ENCODE measurements at places on chromosomes 11 and 22.

- peak; percentile 46 for DNase-seq
Observed at GRCh38 chr11:34037016-34037415, 14.5 kb upstream of the CAPRIN1 start.

DNA sequence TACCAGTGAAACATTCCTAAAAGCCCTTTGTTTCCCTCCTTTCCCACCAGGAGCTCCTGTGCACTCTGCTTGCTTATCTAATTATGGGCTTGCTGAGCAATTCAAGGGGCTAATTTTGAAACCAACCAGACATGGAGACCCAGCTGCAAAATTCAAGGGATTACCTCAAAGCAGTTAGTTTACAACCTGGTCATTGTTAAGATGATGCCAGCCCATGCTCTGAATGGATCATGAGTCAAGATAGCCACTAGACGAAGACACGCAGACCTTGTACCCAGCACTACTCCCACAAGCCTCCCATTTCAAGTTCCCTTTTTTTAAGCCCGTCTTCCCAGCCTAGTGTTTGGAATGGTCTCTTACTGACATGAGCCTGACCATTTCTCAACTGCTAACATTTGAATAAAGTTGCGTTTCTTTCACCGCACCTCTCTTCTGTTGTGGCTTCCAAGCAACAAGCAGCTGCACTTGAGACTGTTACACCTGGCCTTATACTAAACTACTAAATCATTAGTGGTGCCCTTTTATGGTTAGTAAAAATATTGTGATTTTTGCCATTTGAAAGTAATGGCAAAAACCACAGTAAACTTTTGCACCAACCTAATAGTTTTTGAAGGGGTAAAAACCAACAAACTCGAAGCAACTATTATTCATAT, 315.3 kb upstream of the LUZP2 start:
- no peak for DNase-seq

DNA sequence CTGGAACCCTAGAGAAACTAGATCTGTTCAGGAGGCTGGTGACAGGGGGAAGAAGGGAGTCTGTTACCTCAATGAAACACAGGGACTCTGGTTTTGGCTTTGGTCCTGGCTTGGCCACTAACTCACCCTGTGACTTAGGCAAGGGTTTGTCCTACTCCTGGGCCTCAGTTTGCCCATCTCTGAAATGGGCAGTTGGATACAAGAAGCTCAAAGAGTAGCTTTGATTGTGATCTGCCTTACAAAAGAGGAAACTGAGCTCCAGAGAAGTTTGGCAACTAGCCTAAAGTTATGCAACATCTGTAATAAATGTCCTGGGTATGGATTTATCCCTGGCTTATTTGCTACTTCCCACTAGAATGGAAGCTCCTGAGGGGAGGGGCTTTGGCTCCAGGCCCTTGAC, 24.0 kb upstream of the LMO1 start:
- no peak for DNase-seq

DNA sequence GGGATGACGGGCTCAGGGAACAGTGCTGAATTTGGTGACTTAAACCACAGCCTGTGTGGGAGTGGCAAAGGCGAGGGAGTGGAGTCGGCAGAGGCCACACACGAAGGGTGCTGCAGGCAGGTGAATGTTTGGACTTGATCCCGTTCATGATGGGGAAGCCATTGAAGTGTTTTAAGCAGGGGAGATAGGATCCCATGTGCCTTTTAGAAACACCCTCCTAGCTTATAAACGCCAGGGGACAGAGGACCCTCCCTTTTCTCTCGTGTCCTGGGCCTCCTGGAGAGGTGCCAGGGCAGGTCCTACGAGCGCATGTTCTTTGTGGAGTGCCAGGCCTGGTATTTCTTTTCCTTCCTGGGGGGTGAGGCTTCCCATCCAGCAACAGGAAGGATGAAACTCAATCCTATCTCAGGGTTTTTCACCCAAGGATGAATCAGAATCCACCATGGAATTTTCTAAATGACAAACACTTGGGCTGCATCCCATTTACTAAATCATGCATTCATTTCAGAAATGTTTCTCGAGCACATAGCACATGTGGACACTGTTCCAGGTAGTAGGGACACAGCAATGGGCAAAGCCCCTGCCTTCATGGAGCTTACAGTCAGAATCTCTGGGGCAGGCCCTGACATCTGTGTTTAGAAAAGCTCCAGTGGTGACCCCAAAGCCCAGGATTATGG, 59.6 kb downstream of the CHRDL2 start:
- DNase-seq: no peak

GRCh38 chr11:102313238-102313940, 3.9 kb upstream of the BIRC3 start:
- DNase-seq: no peak

DNA sequence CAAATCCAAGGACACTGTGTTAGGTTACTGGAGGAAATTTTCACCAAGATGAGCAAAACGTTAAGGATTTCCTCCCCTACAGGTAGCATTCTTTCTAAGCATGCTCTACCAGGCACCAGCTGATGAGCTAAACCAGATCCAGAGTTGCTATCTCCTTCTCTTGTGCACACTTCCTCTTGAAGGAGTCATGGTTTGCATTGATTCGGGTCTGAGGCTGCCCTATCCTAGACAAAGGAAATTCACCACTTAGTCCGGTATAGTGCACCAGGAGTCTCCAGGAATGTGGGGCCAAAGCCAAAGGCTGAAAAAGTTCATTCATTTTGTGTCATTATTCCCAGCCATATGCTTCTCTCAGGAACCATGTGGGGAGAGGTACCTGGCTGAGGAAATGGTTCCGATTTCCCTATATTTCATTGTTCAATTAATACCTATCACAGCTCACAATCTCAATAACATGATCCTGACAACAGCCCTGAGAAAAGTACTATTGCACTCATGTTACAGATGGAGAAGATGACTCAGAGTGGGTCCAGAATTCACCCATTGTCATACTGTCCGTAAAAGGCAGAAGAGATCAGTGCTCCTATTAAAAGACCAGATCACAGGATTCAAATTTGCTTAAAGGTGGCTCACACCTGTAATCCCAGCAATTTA, 39.1 kb downstream of the SLC35F2 start:
- DNase-seq: no peak

DNA sequence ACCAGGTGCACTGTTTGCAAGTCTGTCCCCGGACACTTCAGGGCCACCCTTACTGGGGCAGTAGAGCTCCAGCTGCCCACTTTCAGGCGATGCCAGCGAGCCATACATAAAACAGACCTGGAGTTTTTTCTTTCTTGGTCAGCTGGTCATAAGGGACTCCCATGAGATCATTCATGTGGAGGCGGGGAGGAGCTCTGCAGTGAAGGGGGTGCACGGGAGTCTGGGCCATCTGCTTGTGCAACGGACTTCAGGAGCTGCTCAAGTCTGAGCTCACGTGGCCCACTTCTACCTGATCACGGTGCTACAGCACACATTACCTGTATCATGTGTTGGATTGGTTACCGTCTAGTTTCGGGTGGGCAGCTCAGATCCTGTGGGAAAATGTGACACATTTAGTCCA, 9.2 kb upstream of the MRGPRF start:
- peak; percentile 32 for DNase-seq

DNA sequence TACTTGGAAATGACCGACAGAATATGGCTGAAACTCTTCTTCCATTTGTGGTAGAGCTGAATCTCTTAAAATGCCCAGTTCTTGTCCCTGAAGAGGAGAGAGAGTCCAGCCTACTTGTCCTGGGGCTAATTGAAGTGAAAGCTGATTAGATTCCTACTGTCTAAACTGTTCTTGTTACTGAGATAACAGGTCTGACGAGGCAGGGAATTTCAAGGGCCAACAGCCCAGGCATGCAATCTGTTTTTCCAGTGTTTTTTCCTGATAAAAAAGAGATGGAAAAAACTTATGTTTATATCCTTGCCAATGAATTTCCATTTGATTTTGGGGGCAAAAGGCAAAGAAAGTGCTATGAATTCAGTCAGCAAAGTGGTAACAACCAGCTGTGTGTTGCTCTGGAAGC, 195.5 kb downstream of the ETS1 start:
- no peak for DNase-seq

- DNase-seq: no peak
Observed at GRCh38 chr11:10309163-10310093, 4.6 kb downstream of the ADM start.

DNA sequence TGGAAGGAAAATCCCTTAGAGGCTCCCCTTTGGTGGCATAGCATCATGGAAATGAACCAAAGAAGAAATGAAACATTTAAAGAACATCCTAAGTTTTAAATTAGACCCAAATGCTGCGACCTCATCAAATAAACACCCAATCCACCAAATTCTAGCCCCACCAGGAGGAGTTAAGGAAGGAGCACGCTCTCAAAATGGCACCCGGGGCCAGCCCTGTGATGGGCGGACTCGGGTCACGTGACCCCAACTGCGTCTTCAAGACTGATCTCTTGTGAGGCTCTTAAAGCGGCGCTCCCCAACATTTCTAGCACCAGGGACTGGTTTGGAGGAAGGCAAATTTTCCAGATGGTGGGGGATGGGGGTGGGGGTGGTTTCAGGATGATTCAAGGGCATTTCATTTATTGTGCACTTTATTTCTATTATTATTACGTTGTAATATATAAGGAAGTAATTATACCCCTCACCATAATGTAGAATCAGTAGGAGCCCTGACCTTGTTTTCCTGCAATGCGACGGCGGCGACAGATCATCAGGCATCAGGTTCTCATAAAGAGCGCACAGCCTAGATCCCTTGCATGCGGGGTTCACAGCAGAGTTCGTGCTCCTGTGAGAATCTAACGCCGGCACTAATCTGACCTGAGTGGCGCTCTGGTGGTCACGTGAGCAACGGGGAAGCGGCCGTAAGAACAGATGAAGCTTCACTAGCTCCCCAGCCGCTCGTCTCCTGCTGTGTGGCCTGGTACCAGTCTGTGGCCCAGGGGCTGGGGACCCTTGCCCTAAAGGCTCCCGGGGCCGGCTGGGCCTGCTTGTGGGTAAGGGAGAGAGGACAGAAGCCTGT, 90.6 kb upstream of the SLC22A12 start:
- DNase-seq: peak; percentile 26

DNA sequence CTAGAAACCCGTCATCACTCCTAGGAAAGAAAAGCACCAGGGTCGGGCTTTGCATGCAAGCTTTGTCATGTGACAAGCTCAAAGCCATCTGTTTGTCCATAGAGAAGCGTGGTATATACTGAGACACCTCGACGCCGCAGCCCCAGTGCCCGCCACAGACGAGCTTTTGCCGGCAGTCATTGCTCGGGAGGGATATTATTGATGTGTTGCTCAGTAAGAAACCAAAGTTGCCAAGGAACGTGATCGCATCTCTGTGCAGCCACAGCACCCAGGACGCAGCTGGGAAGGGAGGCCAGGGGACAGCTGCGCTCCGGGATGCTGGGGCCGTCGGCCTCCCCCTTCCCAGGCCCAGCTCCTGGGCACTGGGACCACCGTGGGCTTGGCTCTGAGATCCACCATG, 89.5 kb upstream of the KCNQ1OT1 start:
- no peak for DNase-seq

DNA sequence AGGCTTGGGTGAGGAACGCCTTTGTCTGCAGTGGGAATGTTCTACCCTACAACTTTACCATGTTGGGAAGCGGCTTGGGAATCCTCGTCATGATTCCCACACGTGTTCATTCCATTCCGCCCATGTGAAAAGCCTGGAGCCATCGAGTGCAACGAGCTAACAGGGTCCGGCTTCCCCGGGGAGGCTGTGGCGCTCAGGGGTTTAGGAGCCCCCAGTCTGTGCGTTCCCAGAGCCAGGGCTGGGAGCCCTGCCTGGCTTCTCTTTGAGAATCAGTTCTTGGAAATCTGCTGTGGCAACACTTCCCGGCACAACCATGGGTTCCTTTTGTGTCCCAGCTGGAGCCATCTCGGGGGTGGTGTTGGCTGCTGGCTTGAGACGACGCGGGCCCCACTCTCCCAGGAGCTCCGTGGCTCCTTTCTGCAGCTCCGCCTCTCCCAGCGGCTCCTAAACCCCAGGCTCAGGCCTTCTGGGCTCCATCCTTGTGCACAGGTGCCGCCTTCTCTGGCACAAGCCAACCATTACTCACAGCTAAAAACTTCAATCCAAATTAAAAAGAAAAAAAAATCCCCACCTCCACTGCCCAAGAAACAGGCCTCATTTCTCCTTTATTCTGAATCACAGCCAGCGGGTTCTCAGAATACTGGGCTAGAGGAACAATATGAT, 18.7 kb upstream of the PPFIA1 start:
- DNase-seq: no peak

DNA sequence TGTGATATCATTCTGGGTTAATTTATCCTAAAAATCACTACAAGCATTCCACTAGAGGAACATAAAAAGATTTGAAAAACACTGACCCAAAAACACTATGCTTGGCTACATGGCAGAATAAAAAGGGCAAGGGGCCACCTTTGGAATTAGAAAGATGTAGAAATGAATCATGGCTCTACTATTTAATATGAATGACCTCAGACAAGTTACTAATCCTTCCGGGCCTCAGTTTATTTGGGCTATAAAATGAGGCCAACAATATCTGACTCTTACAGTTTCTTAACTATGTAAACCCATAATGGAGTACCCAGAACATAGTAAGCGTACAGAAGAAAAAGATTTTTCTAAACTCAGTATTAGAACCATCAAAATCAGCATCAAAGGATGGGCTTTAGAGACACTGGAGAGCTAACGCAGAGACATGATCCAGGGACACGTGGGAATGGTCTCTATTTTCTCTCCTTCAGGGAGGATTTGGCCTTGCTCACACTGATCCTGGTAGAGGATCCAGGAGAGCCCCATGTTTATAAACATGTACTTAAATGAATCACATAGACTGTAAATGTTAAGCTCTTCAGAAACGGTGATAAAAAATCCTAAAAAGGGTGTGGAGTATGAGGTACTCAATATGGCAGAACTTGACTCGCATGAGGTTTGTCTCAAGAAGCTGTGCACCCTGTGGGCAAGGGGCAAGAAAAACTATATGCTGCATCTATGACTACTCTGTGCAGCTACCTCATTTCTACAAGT, 288.4 kb upstream of the PITPNB start:
- DNase-seq: no peak

DNA sequence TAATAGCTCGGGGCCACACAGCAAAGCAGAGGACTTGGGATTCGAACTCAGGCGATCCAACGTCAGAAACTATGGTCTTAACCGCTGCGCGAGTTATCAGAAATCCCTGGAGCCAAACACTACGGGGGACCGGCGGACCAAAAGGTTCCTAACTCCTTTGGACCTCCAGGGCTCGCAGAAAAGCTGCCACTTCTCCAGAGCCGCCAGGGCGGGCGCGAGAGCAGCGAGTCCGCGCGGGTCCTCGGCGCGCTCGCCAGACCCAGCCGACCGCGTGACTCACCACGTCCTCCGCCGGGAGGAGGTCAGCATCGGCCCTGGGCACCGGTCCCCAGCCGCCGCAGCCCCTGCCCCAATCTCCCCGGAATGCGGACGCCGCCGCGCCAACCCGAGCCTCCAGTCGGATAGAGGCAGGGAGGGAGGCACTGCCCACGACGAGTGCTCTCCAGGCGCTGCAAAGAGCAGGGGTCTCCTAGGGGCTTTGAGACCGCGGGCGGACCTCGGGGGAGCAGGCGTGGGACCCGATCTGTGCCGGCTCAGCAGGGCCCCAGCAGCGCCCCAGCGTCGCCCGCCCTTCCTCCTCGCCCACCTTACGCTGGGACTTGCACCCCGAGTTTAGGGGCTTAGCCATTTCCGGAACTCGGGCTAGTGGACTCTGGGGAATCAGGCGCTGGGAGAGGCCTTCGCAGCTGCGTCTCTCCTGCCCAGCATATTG, 6.2 kb upstream of the ALX4 start:
- DNase-seq: no peak

GRCh38 chr11:106304274-106304673, 226.8 kb downstream of the AASDHPPT start:
- no peak for DNase-seq
